ENCODE measurements at places on chromosomes 11 and 22. TPM values are rescaled to one million over a fixed set of nuclear protein-coding genes. Genes with fewer than 3 reads are reported as not detected.

- DNase-seq = peak; percentile 69
Measured at GRCh38 chr11:59560702-59561473, 49.5 kb downstream of the OR4D9 start.

DNA sequence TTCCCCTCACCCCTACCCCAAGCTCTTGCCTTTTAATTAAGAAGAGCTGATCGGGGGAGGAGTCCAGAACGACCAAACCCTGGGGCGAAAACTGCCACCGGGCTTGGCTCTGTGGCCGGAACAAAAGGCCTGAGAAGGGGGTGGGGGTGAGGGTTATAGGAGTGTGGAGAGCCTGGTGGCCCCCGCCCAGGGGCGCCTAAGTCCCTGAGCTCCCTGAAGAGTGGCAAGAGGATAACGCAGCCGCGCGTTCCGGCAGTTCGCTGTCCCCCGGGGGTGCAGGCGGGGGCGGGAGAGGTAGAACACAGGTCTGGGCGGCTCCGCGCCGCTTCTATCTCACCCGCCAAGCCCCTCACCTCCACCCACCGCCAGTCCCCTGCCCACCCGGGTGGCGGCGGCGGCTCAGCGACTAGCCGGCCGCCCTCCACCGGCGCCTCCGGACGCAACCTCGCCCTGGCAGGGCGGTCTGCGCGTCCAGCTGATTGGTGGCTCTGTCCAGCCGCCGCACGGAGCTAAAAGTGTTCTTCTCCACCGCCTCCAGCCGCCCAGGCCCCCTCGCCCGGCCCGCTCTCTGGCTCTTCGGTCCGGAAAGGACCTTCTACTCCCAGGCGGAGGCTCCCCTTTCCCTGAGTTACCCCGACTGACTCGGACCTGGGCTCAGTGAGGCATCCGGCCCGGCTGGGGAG lies 18.7 kb upstream of the BDNF start:
- no peak for DNase-seq

- DNase-seq = peak; percentile 50
Measured at GRCh38 chr22:22745225-22746060, 101.0 kb downstream of the GGTLC2 start.

DNA sequence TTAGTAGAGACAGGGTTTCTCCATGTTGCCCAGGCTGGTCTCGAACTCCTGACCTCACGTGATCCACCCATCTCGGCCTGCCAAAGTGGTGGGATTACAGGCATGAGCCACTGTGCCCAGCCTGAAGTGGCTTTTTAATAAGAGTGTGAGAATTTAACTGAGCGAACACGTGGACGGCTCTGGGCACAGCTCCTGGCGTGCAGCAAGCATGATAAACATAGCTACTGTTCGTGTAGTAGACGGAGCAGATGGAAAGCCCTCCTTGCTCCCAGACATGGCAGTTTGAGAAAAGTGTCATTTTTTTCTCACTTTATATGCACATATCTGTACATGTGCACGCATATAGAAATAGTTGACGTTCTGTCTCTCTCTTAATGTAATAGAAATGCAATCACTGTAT lies 7.0 kb downstream of the EMID1 start:
- no peak for DNase-seq

DNA sequence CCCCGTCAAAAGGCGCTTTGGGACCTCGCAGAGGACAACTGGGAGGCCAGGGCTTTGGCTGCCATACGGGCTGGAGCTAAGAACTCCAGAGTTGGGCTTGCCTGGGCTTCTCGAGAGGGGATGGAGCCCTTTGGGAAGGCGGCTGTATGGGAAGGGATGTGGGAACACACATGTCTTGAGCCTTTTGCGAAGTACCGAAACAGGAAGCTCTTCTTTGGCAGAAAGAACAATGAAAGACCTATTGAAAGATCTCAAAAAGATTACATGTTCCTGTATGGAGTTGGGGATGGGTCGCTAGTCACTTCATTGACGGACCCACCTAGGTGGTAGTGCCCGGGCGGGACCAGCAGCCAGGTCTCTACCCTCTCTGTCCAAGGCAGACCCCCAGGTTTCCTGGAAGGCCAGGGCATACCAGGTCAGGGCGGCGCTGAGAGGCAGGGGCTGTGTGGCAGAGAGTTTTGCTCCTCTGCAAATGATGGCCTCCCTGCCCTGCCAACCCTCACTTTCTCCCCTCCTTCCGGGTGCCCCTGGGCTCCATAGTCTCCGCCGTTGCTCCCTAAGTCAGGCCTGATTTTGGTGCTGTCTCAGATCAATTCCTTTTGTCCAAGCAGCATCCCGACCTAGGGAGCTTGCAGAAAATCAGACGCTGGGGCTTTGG lies 1.0 kb downstream of the ST14 start:
- no peak for DNase-seq

The CXCR5 gene
- 4.8 TPM for total RNA-seq

- DNase-seq = peak; percentile 50
Measured at GRCh38 chr11:125871391-125872137, 15.9 kb upstream of the HYLS1 start.

The C11orf87 gene
- not detected for total RNA-seq

The ARHGAP20 gene
- not detected for total RNA-seq

- DNase-seq = peak; percentile 73
Measured at GRCh38 chr22:22422629-22423112, 85.9 kb downstream of the ZNF280B start.

DNA sequence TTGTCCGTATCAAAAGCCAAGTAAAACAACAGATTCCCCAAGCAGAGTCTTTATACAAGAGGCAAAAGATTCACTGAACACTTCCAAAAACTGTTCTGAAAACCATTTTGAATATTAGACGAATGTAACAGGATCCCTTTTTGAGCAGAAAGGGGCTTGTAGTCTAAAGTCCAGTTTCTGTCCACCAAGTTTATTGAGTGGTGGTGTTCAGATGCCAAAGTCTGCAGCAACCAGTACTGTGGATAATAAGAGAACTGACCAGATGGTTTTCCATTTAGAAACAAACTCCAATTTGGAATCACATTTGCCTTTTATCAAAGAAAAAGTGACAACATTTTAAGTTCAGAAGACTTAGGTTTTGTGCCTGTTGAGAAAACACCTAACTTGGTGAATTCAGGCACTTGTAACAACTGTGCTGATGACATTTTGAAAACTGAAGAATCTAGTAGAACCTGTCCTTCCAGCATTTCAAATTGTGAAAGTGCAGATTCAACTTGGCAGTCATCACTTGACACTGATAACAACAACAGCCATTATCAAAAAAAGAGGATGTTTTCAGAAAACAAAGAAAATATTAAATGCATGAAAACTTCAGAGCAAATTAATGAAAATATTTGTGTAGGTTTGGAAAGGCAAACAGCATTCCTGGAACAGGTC lies 217.1 kb downstream of the CSNK2A3 start:
- no peak for DNase-seq

- DNase-seq = no peak
Measured at GRCh38 chr22:44764974-44765373, 12.6 kb downstream of the ARHGAP8 start.

The BIRC3 gene
- 239 TPM for total RNA-seq

The CBX6 gene
- total RNA-seq = 47.2 TPM

GRCh38 chr11:69640995-69641581 lies at the start of gene CCND1:
CCND1 (plus strand) TSS chr11:69641156; CDS start chr11:69641314, 158 bp downstream.
- no peak for DNase-seq

DNA sequence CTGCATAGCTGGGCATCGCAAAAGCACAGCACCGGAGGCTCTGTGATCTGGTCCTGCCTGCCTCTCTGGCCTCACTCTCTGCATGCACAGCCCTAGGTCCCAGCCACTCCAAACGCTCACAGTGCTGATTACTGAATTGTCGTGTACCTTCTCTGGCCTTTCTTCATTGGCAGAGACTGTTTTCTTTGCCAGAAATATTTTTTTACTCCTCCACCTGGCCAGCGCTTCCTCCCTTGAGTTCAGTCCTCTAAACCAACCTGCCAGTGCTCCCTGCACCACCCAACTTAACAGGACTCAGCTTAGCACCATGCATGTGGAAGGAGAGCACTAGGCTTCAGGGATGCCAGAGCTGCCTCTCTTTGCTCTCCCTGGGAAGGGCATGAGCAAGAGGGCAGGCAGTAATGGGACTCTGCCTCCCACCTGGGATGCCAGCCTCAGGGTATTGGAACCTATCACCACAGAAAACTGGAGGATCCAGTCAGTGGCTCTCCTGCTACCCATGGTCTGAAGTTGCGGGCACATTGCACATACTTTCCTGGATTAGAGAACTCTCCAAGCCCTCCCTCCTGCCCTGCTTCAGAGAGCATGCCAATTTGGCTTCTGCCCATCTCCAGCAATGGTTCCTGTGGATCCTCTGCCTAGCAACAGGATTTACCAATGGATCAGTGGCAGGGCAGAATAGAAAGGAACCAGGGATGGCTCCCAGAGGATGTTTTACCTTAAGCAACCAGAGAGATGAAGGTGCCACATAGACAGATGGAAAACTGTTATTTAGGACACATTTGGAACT lies 37.0 kb upstream of the GNAZ start:
- no peak for DNase-seq

The OR5M10 gene
- total RNA-seq = not detected

DNA sequence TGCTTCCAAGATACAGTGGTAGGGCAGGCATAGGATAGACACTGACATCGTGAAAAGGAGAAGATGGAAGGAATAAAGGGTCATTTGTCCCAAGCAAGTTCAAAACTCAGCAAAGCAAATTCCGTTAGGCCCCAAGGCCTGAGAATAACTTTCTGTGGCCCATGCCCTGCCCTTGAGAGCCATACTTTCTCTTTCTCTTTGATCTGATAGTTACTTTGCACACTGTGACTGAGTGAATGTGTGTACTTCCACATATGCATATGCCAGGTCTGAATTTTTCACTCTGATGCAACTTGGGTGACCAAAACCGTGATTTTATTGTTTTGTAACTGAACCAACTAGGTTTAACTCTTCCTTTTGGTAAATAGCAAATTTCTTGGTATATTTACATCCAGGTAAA lies 371.5 kb downstream of the RAB38 start:
- DNase-seq = no peak

DNA sequence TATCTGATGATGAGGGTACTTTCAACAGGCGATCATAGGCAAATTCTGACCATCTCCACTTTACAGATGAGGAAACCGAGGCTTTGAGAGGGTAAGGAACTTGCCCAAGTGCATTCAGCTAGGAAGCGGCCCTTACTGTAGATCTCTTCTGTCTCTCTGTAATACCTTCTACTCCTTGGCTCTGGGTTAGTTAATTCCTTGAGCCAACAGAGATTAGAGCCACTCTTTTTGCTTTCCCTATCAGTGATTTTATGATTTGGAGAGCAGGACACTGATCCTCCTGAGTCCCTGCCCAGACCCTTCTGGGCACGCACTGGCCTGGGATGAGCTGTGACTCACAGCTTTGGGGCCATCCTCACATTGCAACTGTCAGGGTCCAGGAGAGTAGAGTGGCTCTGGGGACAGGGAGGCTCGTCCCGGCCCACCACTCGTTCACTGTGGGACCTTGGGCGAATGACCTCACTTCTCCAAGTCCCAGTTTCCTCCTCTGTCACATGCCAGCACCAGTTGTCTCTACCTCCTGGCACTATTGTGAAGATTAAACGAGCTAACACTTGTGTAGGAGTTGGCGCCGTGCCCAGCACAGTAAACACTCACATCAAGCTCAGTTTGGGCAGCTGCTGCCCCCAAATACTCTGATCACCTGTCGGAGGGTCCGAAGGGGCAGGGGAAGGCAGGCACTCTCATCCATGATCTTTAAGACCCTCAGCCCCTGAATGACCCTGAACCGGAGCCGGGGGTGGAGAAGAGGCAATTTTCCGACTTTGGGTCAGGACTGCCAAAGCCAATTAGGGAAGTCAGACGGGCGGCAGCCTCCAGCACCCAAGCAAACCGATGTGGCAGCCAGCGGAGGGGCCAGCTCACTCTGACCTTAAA lies 235.0 kb downstream of the MIAT start:
- no peak for DNase-seq

- DNase-seq = no peak
Measured at GRCh38 chr11:64173616-64174355, 7.9 kb upstream of the MACROD1 start.

GRCh38 chr11:46521961-46522681 lies 71.7 kb downstream of the AMBRA1 start:
- no peak for DNase-seq

The SMTNL1 gene
- total RNA-seq = not detected

DNA sequence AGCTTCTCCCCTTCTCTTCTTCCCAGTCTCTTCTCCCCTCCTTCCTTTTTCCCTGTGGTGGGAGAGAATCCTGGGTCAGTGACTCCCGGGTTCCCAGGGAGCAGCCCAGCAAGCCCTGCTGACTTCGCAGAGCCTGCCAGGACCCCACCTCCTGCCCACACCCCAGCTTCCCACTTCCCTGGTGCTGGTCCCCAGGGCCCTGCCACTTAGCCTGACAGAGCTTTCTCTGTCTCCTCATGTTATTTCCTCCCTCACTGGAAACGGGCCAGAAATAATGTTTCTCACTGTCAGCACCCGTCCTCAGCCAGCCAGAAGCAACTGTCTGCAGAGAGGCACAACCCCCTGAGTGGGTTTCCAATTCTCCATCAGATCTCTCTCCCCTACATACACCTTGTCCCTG lies 27.1 kb downstream of the C11orf96 start:
- no peak for DNase-seq

- no peak for DNase-seq
Measured at GRCh38 chr11:129324533-129325175, 51.0 kb upstream of the BARX2 start.

Measured in CD4-positive, CD25-positive, alpha-beta regulatory T cell (primary cell).